PC-9 (cell line): ENCODE measurements at places on chromosomes 2 and 18. TPM values are rescaled to one million over a fixed set of nuclear protein-coding genes. Genes with fewer than 3 reads are reported as not detected.

GRCh38 chr18:77102259-77103040, 30.1 kb downstream of the MBP start:
- peaks cover 52% of the 10 kb centered on the region for H3K4me1 ChIP-seq
- peak overlapping the region; percentile 99 for H3K27ac ChIP-seq
- peaks cover 30% of the 10 kb centered on the region; the same call in 1 of the 2 replicates for H3K36me3 ChIP-seq
- H3K4me3 ChIP-seq: peak overlapping the region; percentile 31; the same call in 1 of the 2 replicates

- no peak for DNase-seq
- H3K36me3 ChIP-seq: no peaks in the 10 kb centered on the region
- H3K4me1 ChIP-seq: no peaks in the 10 kb centered on the region
Observed at GRCh38 chr18:33557706-33558105, 20.3 kb upstream of the ASXL3 start.

- H3K27ac ChIP-seq: peak overlapping the region; percentile 67
- H3K4me3 ChIP-seq: peak overlapping the region; percentile 9; the same call in 1 of the 2 replicates
- H3K4me1 ChIP-seq: peaks cover 69% of the 10 kb centered on the region
- DNase-seq: peak; percentile 98
Observed at GRCh38 chr2:120245520-120246332, 6.9 kb upstream of the RALB start.

DNA sequence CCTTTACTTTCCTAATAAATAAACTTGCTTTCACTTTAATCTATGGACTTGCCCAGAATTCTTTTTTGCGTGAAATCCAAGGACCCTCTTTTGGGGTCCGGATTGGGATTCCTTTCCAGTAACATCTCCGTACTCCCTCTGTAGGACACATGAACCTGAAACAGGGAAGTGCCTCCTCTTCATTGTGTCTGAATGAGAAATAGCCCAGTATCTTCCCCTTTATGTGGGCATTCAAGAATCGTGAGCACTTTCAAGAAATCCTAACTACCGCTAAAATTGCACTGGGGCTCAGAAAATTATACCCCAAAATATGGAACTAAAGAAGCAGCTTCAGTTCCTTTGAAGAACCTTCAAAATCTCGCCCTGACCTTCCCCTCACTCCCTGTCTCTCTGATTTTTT, 7.8 kb upstream of the POMC start:
- H3K4me3 ChIP-seq: no peak overlapping the region
- no peak overlapping the region for H3K27ac ChIP-seq
- no peak for DNase-seq

- no peaks in the 10 kb centered on the region for H3K4me1 ChIP-seq
- DNase-seq: no peak
- no peak overlapping the region for H3K27ac ChIP-seq
- H3K4me3 ChIP-seq: no peak overlapping the region
- H3K36me3 ChIP-seq: no peaks in the 10 kb centered on the region
Observed at GRCh38 chr18:28267276-28267675, 90.3 kb upstream of the CDH2 start.

Gene IFT172
- 26.2 and 27.2 TPM in 2 replicates for total RNA-seq

Gene SIX3
- total RNA-seq: 1.4 TPM in 2 replicates
